Central memory CD4-positive, alpha-beta T cell (primary cell): ENCODE measurements at places on chromosomes 3 and 15.

GRCh38 chr3:179174898-179175297 is 26.7 kb downstream of the PIK3CA start:
- no peak for DNase-seq

DNA sequence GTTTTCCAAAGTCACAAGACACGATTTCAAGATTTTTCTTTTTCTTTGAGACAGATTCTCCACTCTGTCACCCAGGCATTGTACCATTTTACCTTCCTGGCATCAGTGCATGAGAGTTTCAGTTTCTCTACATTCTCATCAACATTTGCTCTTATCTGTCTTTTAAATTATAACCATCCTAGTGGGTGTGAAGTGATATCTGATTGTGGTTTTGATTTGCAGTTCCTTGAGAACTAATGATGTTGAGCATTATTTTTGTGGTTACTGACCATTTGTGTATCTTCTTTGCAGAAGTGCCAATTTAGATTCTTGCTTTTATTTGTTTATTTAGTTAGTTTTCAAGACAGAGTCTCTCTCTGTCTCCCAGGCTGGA is 41.2 kb downstream of the ADIPOQ start:
- DNase-seq = no peak

- DNase-seq = no peak
Observed at GRCh38 chr3:50373146-50374051, 14.1 kb upstream of the TMEM115 start.

- no peak for DNase-seq
Observed at GRCh38 chr15:41150279-41150678, 34.2 kb upstream of the INO80 start.

DNA sequence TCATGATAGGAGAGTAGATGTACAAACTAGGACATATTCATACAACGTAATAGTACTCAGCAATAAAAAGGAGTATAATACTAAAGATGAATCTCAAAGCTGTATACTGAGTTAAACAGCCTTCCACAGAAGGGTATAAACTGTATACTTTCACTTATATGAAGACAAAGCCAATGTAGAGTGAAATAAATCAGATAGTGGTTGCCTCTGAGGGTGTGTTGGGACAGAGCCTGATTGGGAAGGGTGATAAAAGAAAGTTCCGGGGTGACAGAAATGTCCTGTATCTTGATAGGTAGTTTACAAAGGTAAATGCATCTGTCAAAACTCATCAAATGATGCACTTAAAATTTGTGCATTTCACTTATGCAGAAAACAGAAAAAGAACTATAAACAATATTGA is 122.5 kb downstream of the ADAM10 start:
- DNase-seq = peak; percentile 5

DNA sequence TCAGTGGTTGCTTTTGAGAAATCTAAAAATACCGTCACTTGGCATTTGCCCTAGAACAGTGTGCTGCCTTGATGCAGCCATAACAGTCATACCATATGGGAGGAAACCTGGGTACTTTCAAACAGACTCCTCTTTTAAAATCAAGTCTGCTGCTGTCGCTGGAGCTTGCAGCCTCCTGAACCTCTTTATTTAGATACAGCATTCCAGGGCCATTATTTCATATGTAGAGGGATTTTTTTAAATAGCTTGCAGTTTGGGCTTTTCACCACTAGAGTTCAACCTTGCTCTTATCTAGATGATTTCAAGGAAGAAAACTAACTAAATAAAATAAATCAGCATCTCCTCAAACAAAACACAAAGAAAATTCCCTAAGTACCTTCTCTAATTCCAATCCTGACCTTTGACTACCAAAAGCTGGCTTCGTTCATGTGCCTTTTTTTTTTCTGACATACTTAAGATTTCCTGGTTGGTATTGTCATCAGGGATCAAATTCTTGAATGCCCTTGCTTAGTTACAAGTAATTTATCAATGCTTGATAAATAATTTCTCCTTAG is 111.6 kb downstream of the KBTBD8 start:
- DNase-seq = no peak

DNA sequence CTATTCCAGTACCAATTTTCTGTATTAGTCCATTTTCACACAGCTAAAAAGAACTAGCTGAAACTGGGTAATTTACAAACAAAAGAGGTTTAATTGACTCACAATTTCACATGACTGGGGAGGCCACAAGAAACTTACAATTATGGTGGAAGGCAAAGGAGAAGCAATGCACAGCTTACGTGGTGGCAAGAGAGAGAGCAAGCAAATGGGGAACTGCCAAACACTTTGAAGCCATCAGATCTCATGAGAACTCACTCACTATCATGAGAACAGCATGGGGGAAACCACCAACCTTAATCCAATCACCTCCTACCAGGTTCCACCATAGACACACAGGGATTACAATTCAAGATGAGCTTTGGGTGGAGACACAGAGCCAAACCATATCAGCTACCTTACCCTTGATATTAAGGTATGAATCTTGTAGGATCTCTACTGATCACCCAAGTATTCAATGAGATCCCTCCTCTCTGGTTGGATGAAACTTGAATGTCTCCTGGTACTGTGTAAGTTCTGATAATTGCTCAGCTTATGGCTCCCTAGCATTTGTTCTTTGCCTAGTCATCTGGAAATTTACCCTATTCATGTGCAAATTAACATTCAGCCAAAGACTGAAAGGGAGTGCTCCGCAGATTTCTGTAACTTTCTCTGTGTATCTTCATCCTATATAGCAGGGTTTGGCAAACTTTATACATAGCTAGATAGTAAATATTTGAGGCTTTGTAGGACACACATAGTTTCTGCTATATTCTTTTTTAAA is 38.9 kb downstream of the MYL3 start:
- DNase-seq = no peak

DNA sequence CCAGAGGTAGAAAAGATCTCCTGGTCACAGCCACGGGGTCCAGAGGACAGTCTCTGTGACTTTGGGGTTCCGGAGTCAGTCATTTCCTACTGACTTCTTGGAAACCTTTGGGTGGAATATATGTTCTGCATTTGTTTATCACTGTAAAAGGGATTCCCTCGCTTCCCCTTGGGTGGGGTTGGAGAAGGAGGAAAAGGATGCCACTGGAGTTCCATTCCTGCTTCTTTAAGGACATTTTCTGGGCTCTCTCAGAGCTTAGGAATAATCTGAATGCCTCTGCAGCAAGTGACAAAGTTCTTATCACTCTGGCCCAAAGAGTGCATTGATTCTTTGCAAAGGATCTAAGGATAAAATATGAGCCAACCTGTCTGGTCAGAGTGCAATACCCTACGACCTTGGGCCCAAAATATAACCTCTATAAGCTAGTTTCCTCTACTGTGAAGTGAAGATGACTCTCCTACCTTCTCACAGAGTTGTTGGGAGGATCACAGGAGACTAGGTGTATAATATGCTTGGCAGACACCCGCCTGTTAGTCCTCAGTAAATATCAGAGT is 17.2 kb downstream of the ARHGEF3 start:
- no peak for DNase-seq

DNA sequence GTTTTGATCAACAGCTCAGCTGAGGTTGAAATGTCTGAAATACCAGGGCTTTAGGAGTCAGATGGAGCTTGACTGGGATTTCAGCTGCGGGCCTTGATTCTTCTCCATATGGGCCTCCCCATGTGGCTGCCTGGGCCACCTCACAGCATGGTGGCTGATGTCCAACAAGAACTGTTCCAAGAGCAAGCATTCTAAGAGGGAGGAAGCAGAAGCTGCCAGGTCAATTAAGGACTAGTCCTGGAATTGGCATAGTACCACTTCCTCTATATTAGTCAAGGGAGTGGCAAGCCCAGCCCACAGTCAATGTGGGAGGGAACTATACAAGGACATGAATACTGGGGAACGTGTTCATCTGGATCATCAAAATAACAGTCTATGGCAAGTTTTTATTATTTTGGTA is 181.7 kb upstream of the ANKRD28 start:
- no peak for DNase-seq

GRCh38 chr3:194766845-194767244 is 81.2 kb downstream of the FAM43A start:
- DNase-seq = no peak

DNA sequence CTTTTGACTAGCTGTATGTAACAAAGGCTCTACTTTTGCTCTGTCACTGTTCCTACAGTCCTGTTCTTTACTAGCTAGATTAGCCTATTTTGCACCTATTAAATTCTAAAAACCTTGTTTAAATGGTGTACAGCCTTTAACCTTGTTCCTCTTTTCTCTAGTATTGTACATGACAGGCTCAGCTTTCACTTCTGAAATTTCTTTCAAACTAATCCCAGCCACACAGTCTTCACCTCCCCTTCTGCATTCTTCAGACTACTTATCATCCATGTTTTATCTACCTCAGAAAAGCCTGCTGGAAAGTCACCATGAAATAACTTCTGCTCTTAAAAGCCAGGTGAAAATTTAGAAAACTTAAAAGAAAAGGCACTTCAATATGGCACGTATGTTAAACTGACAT is 122.4 kb downstream of the NECTIN3 start:
- DNase-seq = no peak

GRCh38 chr15:92306663-92307062 is 87.0 kb upstream of the ST8SIA2 start:
- DNase-seq = no peak

GRCh38 chr3:9405756-9406155 is 8.3 kb downstream of the SETD5 start:
- no peak for DNase-seq

- no peak for DNase-seq
Observed at GRCh38 chr15:78453447-78453846, 15.4 kb downstream of the IREB2 start.

GRCh38 chr3:138696666-138697370 is 88.2 kb downstream of the FAIM start:
- no peak for DNase-seq

DNA sequence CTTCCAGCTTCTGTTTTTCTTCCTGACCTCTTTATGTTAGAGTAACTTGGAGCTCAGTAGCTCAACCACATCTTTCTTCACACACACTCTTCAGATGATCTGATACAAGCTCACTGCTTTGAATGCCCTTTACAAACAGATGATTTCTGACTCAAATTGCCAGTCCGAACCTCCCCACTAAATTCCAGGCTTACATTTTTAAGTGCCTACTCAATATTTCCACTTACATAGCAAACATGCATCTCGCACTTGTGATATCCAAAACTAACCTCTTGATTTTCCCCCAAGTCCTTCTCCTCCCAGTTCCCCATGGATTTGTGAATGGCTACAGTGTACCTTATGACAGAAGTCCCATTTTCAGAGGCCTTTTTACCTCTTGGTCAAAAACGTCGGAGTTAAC is 139.1 kb downstream of the GBE1 start:
- DNase-seq = no peak

DNA sequence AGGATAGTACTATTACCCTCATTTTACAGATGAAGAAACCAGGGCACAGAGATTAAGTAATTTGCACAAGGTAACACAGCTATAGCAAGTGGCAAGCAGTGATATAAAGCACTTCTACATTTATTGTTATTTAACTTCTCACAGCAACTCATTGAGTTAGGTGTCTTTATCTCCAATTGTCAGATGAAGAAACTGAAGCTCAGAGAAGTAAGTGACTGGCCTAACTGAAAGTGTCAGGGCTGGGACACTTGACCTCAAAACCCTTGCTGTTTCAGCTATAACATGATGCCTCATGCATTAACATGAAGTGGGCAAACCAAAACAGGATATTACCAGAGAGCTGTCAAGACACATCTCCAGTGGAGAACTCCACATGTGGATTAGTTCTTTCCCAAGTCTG is 65.8 kb upstream of the LEKR1 start:
- no peak for DNase-seq

- no peak for DNase-seq
Observed at GRCh38 chr3:133390715-133391114, 9.1 kb upstream of the BFSP2 start.

GRCh38 chr3:9730657-9731205 is 804 bp upstream of the BRPF1 start:
- DNase-seq = no peak

GRCh38 chr3:189188466-189188865 is 16.7 kb downstream of the TPRG1 start:
- no peak for DNase-seq

- DNase-seq = no peak
Observed at GRCh38 chr3:7982126-7982525, 519.5 kb upstream of the LMCD1 start.

DNA sequence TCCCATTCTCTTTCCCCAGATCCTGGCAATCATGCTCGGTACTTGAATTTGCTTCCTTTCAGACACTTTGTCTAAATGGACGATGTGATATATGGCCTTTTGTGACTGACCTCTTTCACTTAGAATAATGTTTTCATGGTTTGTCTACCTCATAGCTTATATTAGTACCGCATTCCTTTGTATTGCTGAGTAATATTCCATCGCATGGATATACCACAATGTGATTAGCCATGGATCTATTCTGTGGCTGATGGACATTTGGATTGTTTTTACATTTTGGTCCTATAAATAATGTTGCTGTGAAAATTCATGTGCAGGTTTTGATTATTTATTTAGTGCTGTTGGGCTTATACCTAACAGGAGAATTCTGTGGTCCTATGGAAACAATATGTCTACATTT is 458.6 kb downstream of the GABRG3 start:
- DNase-seq = no peak

GRCh38 chr15:61459785-61460707 is 230.9 kb upstream of the RORA start:
- DNase-seq = no peak

- DNase-seq = no peak
Observed at GRCh38 chr3:129747992-129748391, 141.5 kb upstream of the PLXND1 start.

GRCh38 chr3:81585056-81585455 is 176.4 kb downstream of the GBE1 start:
- DNase-seq = no peak

DNA sequence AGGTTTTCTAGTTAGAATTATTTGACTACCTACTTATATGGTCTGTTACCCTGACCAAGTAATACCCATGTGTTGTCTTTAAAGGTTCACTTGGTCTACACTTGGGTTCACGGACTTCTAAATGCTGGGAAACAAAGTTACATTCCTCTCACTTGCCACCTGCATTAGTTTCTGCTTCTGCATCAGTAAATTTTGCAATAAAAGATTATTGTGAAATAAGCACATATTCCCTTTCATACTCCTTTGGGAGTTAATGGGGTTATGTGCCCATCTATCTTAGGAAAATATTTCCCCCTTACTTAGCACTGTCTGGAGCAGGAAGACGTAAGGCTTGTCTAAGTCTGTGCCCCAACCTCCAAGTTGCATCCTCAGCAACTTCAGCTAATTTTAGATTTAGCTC is 160.7 kb downstream of the FRMD5 start:
- no peak for DNase-seq

DNA sequence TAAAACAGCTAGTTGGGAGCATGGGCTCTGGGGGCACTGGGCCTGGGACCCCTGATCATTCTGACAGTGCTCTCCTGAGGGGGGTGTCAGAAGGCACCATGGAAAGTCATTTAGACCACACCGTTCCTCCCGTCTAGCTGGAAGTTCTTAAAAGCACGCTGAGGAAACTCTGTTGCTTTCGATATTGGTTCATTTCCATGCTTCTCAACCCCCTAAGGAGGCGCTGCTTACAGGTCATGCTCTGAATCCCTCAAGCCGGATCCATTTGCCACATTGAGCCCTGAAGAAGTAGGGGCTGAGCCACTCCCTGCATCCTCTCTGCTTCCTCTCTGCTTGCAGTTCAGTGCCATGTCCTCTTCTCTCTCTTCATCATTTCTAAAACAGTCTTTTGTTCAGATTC is 187.2 kb downstream of the CACNA2D3 start:
- DNase-seq = no peak

GRCh38 chr3:195247086-195247862 is 23.7 kb downstream of the XXYLT1 start:
- no peak for DNase-seq
